Stomach (tissue), 19 donors: ENCODE measurements at places on chromosomes 4 and X. TPM values are rescaled to one million over a fixed set of nuclear protein-coding genes. Genes with fewer than 3 reads are reported as not detected.
A peak's percentile ranks its signal among the peaks of the same experiment; 100 is the strongest.

DNA sequence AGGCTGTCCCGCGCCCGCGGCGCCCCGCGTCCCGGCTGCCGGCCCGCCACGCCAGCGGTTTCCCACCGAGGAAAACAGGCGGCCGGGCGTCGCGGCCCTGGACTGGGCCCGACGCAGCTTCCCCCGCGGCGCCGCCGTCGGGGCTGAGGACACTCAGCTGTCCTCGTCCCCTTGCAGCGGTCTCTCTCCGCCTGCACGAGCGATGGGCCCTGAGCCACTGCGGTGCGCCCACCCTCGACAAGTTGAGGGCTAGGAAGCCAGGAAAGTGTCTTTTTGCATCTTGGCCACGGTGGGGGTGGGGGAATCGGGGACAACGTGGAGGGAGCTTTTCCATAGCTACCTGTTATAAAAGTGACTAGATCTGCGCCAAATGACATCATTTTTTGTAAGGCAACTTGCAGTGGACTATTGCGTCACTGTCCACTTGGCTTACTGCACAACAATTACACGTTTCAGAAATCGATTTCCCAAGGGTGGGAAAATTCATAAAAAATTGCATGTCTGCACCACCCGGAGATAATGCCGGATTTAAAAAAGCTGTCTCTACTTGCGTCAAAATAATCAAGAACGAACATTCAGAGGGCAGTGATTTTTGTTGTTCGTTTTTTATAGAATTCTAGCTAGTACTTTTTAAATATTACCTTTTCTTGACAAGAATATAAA lies 1.1 kb downstream of the KLHL15 start:
- H3K27ac ChIP-seq: peak overlapping the region; percentile 99
- H3K4me1 ChIP-seq: peaks cover 7% of the 10 kb centered on the region
- H3K4me3 ChIP-seq: peak overlapping the region; percentile 71
- DNase-seq: no peak
- H3K27me3 ChIP-seq: no peaks in the 10 kb centered on the region

The FGB gene
- not detected for polyA plus RNA-seq

- H3K27ac ChIP-seq: no peak overlapping the region
- no peaks in the 10 kb centered on the region for H3K36me3 ChIP-seq
- no peak overlapping the region for H3K4me3 ChIP-seq
- DNase-seq: no peak
- no peaks in the 10 kb centered on the region for H3K27me3 ChIP-seq
These were observed 28.4 kb downstream of the NAA11 start for GRCh38 chr4:79297479-79297878.

The FAM53A gene
- 2.1 TPM for polyA plus RNA-seq

The TBX22 gene
- polyA plus RNA-seq: not detected

DNA sequence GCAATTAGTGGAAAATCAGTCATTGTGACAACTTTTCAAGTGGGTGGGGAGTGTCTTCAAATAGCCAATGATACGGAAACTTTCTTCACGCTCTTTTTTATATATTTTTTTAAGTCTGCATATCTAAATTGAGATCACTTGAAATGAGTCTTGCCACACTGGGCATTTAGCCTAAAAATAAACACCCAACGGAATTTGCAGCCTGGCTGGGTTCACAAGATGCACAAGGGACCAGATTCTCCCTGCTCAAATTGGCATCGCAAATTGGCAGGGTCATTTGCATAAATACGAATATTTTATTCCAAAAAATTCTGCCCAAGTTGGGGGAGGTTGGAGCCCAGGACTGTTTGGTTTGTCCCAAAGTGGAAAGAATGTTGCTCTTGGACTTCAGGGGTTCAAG lies 87.6 kb downstream of the LIMCH1 start:
- H3K4me3 ChIP-seq: no peak overlapping the region
- DNase-seq: no peak
- H3K4me1 ChIP-seq: no peaks in the 10 kb centered on the region
- H3K27ac ChIP-seq: no peak overlapping the region

- peak overlapping the region; percentile 52 for H3K27ac ChIP-seq
- H3K4me1 ChIP-seq: peaks cover 15% of the 10 kb centered on the region
- no peaks in the 10 kb centered on the region for H3K27me3 ChIP-seq
- H3K4me3 ChIP-seq: peak overlapping the region; percentile 18
These were observed 19.6 kb upstream of the PLXNB3 start for GRCh38 chrX:153744210-153745066.

DNA sequence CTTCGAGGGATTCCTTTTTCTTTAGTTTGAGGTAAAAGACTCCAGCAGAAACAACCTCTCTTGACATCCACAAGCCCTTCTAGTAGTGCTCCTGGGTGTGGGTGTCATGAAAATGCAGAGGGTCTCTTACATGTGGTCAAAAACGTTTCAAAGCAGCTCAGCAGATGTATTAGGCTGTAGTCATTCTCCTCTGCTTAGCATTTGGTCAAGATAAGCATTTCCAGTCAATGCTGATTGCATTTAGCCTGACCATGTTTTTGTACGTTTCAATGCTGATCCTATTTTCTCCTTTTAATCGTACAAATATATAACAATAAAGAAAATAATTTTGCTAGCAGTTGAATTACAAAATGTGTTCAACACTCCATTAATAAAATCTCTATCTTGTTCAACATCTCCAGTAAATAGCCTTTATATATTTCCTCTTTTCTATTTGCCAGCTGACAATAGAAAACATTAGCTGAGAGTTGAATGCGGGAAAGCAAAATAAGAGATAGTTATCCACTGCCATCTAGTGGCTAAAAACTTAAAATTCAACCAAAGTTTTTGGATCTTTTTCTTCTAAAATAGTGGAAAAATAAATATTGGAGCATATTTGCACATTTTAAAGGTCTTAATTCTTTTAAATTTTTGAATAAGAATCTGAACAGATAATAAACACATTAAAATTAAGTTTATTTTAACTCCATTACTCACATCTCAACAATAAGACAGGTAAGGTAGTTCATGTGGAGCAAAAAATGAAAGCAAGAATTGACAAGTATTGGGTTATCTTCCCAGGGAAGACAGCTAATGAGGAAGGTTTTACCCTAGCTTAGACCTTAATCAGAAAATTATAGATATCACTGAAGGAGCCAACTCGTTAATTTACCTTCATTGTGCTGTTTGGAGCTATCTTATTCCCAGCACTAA lies 15.2 kb upstream of the PACRGL start:
- H3K4me1 ChIP-seq: peaks cover 8% of the 10 kb centered on the region
- H3K4me3 ChIP-seq: no peak overlapping the region

DNA sequence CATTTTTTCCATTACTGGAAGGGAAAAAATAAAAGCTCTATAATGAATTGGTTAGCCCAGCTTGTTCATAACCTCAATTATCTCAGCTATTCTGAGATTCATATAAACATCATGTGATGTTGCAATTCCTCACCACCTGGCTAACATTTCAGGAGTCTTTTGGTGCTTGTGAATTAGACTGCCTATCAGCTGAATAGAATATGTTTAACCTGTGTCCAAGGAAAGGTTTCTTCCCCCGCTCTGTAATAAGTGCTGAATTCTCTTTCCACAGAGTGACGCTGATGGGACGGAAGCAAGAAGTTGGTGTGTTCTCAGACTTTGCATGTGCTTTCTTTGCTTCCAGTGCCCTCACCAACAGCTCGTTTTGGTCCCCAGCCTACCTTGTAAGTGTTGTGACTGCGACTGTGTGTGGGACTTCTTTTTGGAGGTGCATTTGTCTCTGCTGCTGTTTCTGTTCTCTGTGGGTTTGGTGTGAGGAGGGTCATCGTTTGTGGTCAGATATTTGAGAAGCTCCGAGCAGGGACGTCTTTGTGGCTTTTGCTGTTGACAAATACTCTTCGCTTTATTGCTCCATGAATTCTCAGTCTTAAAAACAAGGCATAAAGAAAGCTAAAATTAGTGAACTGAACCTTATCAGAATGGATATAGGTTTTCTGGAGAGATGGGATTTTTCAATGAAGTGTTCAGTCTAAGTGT lies 61.7 kb downstream of the PPARGC1A start:
- no peaks in the 10 kb centered on the region for H3K27me3 ChIP-seq
- no peak for DNase-seq
- no peaks in the 10 kb centered on the region for H3K4me1 ChIP-seq
- H3K27ac ChIP-seq: no peak overlapping the region
- no peak overlapping the region for H3K4me3 ChIP-seq

The KLB gene
- polyA plus RNA-seq: 0.06 TPM
